Cortex of kidney (tissue), 1 donor: ENCODE measurements at places on chromosomes 3 and 15.

- DNase-seq = no peak
These were observed 76.1 kb upstream of the SPATA16 start for GRCh38 chr3:173217127-173217526.

DNA sequence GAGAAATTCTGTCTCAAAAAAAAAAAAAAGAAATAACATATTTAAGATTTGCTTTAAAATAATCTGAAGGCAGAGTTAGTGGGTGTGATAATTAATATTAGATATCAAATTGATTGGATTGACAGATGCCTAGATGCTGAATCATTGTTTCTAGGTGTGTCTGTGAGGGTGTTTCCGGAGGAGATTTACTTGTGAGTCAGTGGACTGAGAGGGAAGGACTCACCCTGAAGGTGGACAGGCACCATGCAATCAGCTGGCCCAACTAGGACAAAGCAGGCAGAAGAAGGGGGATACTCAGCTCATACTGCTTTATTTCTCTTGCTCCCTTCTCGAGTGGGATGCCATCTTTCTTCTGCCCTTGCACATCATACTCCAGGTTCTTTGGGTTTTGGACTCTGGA is 16.7 kb upstream of the RPL24 start:
- no peak for DNase-seq

DNA sequence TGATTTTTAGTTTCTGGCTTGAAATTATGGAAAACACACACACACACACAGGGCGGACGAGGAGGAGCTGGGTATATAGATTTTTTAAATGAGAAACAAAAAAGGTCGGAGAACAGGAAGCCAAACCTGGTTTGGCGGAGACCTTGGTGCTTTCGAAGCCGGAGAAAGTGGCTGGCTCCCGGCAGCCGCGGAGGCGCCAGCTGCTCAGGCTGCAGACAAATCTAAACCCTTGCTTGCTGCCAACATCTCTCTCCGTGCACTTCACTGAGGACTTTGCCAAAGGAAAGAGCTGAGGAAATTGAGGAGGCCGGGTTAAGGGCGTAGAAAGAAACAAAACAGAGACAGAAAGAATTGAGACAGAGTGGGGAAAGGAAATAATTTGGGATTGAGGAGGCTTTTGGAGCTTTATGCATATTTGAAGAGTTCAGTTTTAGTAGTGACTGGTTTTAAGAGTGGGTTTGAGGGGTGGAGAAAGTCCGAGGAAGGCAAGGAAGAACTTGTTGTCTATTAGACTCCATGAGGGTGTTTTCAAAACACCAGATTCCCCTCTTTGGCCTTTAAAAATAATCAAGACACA is 2.2 kb downstream of the ZIC1 start:
- no peak for DNase-seq

DNA sequence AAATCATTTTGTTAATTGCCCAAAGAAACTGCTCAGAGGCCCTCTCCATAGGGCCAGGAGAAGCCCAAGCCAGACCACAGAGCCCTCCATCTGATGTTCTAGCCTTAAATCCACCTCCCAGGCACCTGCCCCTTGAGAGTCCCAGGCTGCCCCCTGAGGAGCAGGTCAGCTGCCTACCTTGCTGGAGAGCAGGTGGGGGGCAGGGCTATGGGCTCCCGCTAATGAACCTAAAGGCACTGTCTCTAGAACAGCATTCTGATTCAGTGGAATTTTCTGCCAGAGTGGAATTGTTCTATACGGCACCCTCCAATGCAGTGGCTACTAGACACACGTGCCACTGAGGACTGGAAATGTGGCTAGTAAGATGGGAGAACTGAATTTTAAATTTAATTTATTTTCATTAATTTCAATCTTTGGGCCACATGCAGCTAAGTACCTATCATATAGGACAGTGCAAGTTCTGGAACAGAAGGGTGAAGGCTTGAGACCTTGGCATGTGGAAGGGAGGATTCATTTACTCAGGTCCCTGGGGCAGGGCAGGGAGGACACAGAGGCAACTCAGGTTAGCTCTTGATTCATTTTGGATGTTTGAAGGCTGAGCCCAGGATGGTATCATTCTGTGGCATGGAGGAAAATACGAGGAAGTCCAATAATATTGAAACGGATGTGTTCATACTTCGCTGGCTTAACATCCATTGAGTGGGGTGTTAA is 11.4 kb downstream of the AMOTL2 start:
- no peak for DNase-seq

DNA sequence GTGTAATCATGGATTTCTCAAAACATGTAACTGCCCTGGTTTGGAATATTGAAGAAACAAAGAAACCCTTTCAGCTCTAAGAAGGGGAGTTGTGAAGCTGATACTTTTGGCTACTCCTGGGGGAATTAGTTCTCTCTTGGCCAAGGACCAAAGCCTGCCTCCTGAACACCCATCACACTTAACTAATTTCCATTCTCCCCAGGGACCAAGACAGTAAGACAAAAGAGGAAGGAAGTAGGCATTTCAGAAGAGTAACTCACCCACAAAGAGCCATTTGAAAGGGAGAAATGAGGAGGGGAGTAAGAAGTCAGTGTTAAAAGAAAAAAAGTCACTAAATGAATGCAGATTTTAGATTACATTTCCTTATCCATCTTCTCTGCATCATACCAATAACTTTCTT is 328.0 kb upstream of the SOX2 start:
- no peak for DNase-seq

GRCh38 chr15:64152507-64153387 is 1.2 kb downstream of the SNX22 start:
- DNase-seq = no peak

DNA sequence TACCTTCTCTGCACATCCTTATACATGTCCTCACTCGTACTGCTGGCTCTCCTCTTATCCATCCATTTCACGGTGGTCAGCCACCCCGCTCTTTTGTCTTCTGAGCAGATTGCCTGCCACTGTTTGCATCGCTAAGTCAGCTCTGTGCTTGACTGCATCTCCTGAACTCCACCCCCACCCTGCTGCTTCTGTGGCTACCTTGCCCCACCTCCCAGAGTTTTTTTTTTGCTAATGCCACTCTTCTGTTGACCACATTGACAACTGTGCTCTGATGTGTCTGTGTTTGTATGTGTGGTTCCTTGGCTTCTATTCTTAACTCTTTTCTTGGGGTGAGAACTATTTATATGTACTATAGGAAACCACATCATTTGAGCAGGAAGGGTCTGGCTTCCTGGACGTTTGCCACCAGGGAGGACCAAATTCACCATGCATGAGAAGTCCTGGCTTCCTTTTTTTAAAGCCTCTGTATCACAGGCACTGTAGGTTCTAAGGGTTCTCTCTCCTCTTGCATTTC is 12.8 kb upstream of the MTMR10 start:
- DNase-seq = no peak

DNA sequence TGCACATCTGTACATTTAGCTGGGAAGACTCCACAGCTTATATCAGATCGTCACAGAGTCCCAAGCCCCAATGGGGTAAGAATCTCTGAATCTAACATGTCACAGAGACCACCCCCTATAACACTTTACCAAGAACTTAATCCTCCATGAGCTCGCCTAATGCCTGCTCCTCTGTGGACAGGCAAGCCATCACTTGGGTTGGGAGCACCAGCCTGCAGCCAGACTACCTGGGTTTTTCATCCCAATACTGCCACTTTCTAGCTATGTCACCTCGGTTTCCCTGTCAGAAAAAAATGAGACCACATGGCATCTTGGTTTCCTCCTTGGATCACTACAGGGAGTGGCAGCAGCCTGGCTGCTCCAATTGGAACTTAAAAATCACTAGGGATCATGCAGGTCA is 277.9 kb upstream of the TLE3 start:
- no peak for DNase-seq

DNA sequence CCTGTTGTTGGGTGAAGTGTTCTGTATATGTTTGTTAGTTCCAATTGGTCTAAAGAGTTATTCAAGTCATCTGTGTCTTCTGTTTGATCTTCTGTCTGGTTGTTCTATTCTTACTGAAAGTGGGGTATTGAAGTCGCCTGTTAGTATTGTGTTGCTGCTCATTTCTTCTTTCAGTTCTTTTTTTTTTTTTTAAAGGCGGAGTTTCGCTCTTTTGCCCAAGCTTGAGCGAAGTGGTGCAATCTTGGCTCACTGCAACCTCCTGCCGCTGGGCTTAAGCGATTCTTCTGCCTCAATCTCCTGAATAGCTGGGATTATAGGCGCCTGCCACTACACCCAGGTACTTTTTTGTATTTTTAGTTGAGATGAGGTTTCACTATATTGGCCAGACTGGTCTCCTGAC is 23.5 kb downstream of the PFN2 start:
- DNase-seq = no peak

DNA sequence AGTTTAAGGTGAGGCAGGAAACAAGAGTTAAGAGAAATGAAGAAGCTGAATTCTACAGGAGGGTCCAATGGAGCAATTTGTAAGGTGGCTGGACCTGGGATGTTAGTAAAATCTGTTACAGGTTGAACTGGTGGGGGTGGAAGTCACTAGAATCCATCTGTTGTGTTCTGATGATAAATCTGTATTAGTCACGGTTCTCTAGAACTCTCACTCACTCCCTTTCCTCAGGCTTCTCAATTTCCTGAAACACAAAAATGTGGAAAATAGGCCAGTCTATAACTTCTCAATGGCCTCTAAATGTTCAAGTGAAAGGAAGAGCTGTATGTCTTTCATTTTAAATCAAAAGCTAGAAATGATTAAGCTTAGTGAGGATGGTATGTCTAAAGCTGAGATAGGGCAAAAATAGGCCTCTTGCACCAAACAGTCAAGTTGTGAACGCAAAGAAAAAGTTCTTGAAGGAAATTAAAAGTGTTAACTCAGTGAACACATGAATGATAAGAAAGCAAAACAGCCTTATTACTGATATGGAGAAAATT is 180.2 kb upstream of the CBLB start:
- no peak for DNase-seq

DNA sequence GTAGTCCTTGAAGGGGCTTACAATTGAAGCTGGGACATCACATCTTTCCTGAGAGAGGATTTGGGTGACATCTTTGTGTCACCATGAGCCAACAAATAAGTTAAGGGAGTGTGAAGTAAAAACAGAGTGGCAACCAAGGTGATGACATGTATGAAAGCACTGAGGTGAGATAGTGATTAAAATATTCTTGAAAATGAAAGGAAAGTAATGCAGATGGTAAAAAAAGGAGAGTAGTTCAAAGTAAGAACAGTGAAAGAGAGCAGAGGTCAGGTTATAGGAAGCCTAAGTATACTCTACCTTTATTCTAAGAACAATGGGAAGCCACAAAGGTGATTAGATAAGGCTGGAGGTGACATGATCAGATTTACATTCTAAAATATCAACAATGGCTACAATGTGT is 486.1 kb downstream of the DIPK2A start:
- DNase-seq = no peak

- no peak for DNase-seq
These were observed 424 bp downstream of the EAF2 start for GRCh38 chr3:121835465-121835801.

- DNase-seq = no peak
These were observed 352.8 kb upstream of the SEMA6D start for GRCh38 chr15:47364230-47365141.

DNA sequence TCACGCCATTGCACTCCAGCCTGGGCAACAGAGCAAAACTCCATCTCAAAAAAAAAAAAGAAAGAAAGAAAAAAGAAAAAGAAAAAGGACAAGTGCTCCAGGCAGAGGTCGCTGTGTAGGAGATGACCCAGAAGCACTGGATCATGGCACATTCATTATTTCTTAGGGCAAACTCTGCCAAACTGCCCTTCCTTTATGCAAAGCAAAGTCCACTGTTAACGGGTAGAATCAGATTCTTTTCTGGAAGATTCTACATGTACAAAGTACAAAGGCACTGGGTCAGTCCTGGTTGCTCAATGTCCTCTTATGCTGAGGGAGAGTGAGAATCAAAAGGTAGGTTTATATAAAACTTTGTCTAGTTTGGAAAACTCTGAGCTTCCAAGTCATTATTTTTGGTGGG is 144.9 kb downstream of the FEZF2 start:
- no peak for DNase-seq

DNA sequence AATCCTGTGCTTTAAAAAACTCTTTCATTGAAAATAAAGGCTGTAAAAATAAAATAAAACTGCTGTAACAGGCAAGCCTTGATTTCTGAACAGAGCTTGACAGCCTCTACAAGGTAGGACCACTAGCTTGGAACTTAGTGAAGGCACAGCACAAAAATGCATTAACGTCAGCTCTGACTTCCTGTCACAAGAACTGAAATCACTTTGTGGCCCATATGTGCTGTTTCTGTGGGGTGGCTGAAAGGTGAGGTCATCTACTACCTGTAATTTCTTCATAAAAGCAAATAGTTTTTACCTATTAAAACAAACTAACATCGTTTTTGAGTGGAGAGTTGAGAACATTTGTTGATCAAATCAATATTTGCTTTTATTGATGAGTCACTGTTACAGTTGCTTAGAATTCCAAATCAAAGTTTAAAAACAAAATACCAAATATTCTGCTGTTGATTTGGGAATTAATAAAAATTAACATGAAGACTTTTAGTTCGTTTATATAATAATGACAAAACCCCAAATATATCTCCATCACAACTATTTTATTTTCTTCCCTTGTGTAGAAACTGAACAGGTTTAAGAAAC is 1034.1 kb downstream of the MCTP2 start:
- DNase-seq = no peak

DNA sequence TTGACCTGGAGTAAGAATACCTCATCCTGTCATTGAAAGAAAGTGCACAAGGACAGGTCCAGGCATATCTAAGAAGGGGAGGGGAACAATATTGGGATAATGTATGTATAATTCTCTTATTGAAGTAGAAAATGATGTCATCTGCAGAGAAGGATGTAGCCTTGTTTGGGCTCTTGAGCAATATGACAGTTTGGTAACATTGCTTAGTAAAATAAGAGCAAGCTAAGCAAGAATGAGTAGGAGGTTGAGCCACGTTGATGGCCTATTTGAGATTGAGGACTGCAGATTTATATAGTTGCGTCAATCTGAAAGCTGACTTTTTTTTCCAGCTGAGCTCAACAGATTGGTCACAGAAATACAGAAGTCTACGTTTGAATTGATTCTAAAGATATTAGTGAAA is 145.2 kb downstream of the FILIP1L start:
- DNase-seq = no peak

GRCh38 chr3:149487598-149488197 is 13.2 kb downstream of the TM4SF4 start:
- DNase-seq = no peak

GRCh38 chr3:160564258-160564911 is 986 bp downstream of the KPNA4 start:
- DNase-seq = no peak

- DNase-seq = no peak
These were observed 20.6 kb downstream of the SNTN start for GRCh38 chr3:63673111-63673510.

GRCh38 chr15:100862162-100862561 is 17.5 kb upstream of the ALDH1A3 start:
- no peak for DNase-seq

DNA sequence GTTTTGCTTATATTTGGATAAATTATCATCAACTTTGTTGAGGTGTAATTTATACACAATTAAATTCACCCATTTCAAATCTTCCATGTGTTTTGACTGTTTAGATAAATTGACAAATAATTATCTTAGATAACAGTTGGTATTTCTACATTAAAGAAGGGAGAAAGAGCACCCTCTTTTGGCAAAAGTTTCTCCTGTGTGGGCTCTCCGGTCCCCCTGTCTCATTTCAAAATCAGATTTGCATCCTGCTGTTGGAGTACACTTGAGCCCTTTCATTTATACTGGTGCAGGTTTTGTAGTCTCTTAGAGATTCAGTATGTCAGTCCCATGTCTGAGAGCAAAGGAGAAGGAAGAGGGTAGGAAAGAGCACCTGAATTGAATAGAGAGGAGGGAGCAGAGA is 49.4 kb downstream of the NKIRAS1 start:
- DNase-seq = no peak

- no peak for DNase-seq
These were observed 95.1 kb downstream of the LRIG1 start for GRCh38 chr3:66405701-66406091.
